ENCODE measurements at places on chromosomes 1 and 21.

- no peak for DNase-seq
Observed at GRCh38 chr21:25848309-25848708, 113.5 kb downstream of the GABPA start.

DNA sequence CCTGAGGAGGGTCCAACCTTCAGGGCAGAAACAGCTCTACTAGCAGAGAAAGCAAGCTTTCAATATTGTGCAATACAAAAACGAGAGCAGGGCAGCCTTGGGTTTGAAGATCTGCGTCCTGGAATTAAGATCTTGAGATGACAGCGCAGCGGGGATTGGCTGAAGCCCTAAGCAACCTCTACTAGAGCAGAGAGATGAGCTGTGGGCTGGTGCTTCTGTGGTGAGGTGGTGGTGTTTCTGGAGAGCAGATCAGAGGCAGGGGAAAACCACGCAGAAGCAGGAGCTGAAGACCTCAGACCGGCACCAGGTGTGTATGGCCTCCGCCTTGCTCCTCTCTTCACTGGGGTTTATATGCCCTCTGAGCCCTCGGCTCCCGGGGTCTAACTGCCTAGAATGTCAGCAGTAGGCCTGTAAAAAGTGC, 12.5 kb downstream of the TRAF3IP3 start:
- no peak for DNase-seq

- DNase-seq: no peak
Observed at GRCh38 chr1:167708940-167709389, 12.8 kb upstream of the MPZL1 start.

DNA sequence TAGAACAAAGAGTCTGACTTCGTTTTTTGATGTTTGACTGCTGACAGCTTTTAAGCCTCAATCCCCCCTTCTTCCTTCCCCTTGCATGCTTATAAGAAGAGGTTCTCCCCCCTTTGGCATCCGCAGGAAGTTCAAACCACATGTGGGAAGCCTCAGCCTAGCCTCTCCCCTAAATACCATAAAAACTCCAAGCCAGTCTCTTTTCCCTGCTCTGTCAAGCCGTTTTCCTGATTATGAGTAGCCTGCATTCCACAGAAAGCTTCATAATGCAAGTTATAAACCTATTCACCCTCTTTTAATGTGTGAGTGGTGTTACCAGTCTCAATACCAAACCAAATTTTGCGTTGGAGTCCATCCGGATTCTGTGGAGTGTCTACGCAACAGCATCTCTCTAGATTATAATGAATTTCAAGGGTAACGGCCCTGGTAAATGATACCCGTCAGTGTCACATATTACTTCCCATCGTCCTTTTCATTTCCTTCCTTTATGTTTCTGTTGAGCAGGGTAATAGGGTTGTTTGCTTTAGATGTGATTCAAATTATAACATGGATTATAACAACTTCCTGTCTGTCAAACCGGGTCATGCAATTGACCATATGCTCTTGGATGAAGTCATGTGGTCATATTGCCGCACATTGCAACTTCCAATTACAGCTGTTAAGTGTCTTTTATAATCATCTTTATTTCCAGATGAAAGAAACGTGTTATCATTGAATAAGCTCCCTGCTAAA, 717.5 kb downstream of the RWDD3 start:
- no peak for DNase-seq

- DNase-seq: no peak
Observed at GRCh38 chr21:44709426-44710293, 1.7 kb downstream of the TSPEAR start.

GRCh38 chr1:63693944-63694571, 79.8 kb upstream of the ROR1 start:
- no peak for DNase-seq

DNA sequence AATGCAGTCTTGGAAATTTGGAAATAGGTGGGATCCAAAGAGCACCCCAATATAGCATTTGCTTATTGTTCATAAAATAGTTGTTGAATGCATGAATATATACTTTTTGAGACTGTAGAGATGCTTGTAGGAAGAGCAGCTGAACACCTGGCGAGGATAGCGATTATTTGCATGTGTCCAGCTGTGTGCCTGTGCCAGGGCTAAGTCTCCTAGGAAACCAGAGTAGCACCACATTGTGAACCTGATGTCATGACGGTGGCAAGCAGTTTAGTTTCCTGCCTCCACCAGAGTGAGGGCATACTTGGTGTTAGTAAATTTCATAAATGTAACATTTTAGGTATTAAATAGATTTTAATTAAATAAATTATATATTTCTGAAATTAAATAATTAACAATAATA, 37.3 kb upstream of the IRF2BP2 start:
- DNase-seq: no peak

- DNase-seq: no peak
Observed at GRCh38 chr1:234639961-234640360, 30.0 kb upstream of the IRF2BP2 start.
